ENCODE measurements at places on chromosomes 16 and 17.

- no peak for DNase-seq
These were observed 2.9 kb downstream of the NKD1 start for GRCh38 chr16:50550866-50551641.

DNA sequence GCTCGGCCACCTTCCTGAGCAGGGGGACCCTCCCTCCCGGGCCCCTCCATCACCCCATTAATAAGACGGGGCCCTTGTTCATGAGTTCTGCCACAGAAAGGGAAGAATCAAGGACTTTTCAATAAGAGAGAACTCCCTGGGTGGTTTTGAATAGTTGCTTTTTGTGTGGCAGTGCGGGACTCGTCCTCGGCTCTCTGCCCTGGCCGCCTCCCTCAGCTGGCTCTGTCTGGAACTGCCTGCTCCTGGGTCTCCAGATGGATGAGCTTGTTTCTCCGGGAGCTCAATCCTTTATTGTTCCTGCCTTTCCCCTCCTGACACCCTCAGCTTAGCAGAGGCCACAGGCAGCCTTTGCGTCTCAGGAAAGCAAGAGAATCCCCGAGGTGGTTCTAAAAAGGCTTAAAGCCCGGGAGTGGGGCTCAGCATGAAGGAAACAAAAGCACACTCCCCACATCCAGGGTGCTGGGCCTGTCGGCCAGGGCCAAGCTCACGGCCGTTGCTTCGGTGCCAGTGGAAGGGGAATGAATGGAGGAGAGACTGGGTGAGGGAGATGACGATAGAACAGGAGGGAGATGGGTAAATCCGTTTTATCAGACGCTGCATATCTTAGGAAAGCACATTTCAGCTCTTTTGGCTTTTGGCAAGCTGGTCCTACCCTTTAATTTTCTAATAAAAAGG, 60.2 kb downstream of the RAI1 start:
- DNase-seq: no peak

DNA sequence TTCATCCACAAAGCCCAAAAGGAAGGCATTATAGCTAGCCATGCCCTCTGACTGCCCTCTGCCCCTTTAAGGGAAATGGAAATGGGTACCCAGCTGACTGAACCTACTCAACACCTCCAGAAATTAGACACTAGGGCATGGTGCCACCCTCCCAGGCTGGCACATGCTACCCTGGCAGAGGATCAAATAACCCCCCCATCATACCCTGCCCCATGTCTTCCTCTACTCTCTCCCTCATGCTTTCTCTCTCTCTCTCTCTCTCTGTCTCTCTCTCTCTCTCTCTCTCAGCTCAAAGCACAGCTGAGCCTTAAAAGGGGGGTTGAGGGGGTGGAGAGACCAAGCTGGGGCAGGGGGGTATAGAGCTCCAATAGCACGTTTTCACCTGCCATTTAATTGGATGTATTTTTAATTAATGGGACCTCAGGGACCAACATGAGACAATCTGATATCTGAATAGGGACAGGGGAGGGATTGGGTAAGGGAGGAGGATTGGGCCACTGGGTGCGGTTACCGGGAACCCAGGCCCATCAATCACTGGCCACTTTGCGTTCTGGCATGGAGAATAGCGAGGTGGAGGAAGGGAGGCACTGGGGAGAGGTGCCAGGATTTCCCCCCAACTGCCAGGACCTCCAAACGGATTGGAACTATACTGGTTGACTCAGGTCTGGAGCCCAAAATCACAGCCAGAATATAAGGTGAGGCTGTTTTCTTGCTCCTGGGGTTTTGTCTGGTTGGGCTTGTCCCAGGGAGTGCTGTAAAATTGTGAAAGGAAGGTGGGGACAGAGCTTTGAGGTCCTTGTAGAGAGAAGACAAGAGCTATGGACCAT, 57.8 kb downstream of the NEUROD2 start:
- DNase-seq: no peak

GRCh38 chr16:6682142-6682811, 650.4 kb upstream of the RBFOX1 start:
- DNase-seq: peak; percentile 9

DNA sequence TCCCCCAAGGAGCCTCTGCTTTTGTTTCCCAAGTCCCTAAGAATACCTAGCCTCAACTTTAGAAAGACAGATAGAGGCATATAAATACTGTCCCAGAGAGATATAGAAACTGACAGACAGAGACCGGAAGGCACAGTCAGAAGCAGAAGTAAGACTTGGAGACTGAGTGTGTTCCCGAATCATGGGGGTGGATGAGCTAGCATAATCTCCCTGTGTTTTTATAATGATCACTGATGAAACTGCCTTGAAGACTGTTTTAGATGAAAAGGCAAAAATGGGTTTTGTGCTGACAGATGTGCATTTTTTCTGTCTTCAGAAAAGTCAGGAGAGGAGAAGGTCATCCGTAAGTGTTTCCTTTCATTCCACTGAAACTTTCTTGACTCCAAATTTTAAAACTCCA, 8.3 kb upstream of the PSMD3 start:
- no peak for DNase-seq

DNA sequence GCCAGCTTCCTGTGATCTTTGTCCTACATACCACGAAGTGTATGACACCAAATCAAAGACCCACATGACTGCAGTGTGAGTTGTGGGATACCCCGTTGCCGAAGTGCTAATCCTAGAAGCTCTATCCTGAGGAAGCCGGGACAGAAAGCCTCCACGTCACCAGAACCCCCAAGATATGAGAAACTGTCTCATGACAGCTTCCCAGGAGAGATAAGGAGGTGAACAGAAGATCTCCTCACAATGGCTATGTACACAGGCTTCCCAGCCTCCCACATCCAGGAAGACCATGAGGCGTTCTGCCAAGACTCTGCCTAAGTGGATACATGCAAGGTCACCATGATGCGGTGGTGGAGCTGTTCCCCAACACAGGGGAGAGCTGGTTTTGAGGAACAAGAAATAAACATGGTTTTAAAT, 37.1 kb downstream of the TRIM25 start:
- DNase-seq: no peak

GRCh38 chr16:8919089-8919933, 37.2 kb downstream of the LITAFD start:
- DNase-seq: no peak

DNA sequence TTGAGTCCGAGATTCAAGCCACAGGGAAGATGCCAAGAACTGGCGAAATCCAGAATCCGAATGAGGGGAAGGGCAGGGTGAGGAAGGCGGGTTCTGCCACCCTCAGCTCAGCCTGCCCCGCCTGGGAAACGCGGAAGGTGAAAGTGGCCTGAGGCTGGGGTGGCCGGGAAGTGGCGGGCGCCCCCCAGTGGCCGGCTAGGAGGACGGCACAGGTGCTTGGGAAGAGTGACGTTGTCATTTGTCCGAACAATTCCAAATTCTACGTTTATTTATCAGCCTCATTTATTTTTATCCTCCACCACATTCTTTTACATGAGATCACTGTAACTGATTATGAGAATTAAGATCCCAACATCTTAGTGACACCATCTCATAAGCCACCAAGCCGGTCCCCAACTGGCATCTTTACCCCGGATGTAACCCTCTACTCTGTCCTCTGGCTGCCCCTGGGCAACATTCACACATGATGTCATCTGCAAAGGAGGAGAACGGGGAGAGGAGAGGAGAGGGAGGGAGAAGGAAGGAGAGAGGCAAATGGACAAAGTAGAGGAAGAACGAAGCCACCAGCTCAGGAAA, 21.3 kb downstream of the SRCIN1 start:
- DNase-seq: peak; percentile 81

DNA sequence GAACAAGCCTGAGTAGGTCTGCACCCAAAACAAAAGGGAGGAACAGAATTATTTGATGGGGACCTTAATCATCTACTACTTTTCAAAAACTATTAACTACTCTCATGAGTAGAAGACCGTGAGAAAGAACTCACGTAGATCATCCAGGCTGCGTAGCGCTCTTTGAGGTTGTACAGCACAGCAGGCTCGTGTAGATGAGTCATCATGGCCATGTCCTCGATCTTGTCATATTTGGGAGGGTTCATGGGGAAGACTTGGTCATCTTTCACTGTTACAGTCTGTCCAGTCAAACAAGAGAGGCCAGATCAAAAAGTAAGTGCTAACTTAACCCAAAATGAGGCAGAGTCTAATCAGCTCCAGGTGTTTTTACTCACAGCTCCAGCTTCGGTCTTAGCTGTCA, 2.3 kb downstream of the MYH1 start:
- no peak for DNase-seq

DNA sequence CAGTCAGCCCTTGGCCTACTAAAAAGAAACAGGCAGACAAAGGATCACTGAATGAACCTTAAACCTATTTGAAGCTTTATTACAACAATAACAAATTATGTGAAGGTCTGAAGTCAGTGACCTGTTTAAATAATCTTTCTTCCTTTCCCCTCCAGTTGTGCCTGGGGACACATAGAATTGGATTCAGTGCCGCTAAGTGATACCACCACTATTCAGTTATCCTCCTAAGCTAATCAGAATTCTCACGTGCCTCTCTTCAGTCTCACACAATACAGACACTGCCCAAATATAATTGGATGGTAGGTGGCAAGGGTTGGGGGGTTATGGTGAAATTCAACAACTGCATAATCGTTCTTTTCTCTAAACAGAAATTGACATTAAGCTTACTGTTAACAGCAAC, 11.4 kb downstream of the TXNDC11 start:
- no peak for DNase-seq

All from germinal center (tissue), 1 donor.